ENCODE measurements at places on chromosomes 4 and X. TPM values are rescaled to one million over a fixed set of nuclear protein-coding genes. Genes with fewer than 3 reads are reported as not detected.

The STPG2 gene
- polyA plus RNA-seq = not detected

The FAM120C gene
- polyA plus RNA-seq = 5.3 TPM

The OTC gene
- polyA plus RNA-seq = not detected

The CT45A1 gene
- polyA plus RNA-seq = not detected

DNA sequence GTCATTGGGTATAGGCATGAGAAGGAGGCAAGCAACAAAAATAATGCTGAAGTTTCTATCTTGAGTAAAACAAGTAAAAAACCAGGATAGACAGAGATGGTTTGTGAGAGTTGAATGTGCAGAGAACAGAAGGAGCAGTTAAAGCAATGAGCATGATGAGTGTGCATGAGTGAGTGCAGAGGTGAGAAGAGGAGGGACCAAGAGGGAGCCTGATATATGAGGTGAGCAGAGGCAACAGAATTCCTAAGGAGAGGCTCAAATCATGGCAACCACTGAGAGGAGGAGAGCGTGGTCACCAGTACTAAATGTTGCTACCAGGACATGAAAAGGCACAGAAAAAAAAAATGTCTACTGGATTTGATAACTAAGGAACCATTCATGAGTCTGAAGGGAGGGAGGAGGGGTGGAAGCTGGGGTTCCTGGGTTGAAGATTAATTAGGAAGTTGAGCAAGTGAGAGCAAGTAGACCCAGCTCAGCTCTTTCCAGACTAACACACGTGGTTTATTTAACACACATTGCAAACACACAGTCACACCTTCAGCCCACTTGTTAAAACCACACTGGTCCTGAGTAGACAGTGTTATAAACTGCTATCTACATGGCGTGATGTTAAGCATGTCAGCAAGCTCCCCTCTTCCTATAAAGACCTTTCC lies 69.0 kb upstream of the IQCM start:
- no peak for DNase-seq

DNA sequence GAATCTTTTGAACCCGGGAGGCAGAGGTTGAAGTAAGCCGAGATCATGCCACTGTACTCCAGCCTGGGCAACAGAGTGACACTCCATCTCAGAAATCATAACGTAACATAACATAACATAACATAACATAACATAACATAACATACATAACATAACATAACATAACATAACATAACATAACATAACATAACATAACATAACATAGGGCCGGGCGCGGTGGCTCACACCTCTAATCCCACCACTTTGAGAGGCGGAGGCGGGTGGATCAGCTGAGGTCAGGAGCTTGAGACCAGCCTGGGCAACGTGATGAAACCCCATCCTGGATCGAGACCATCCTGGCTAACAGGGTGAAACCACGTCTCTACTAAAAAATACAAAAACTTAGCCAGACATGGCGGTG lies 76.7 kb downstream of the NOCT start:
- no peak for DNase-seq

DNA sequence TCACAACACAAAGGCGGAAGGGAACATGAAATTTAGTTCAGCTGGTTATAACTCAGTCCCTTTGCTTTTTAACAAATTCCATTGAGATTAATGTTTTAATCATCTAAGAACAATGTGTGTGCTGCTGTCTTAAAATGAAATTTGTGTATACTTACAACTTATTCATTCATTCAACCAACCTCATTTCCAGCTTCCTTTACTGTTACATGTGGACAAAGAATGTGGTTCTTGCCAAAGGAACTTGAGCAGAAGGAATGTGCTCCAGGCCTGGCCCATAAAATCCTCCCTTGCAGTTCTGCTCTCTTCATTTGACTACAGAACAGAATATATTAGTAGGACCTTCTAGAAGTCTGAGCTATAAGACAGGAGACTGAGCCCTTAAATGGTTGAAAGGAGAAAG lies 176.8 kb upstream of the GLRA2 start:
- DNase-seq = no peak

DNA sequence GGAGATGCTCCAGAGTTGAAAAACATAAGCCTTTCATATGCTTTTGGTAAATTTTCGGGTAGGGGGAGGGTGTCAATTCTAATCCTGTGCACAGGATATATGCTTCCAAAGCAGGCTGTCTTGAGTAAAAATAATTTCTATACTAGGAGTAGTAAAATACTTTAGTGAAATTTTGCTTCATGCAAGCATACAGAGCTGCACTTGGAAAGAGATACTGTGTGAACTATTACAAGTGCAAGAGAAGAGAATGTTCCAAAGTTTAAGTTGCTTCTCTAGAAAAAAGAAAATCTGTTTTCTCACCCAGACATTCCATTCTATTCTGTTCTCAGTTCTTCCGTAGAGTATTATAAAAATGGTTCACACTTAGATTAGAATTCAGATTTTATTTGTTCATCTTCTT lies 324.6 kb upstream of the AADAT start:
- no peak for DNase-seq

DNA sequence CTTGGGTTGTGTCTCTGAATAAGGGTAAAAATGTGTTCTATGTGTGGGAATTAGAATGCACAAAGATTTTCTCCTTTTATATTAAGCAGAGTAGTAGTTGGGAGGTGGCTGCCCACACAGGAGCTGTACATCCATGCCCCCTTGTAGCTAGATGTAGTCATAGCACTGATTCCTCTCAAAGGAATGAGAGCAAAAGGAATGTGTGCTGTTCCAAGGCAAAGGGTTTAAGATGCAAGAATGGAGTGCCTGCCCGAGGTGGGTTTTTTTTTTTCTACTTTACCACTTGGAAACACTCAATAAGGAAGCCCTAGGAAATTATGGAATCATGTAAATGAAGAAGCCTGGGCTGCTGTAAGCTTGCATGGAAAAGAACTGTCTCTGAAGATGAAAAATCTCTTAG lies 2183.2 kb upstream of the AGA start:
- DNase-seq = no peak

- no peak for DNase-seq
These were observed 58.1 kb downstream of the TMEM164 start for GRCh38 chrX:110060846-110061537.

GRCh38 chr4:78099058-78099457 lies 41.9 kb downstream of the FRAS1 start:
- DNase-seq = no peak

GRCh38 chr4:139857021-139857420 lies 191.4 kb downstream of the MGST2 start:
- no peak for DNase-seq

- DNase-seq = no peak
These were observed 4.2 kb upstream of the TMEM154 start for GRCh38 chr4:152684007-152684406.

GRCh38 chrX:37378830-37379229 lies 29.7 kb downstream of the PRRG1 start:
- DNase-seq = no peak

- DNase-seq = no peak
These were observed 33.2 kb downstream of the HTT start for GRCh38 chr4:3107691-3108121.
